D341Med (cell line): ENCODE measurements at places on chromosomes 12 and 14.
A peak's percentile ranks its signal among the peaks of the same experiment; 100 is the strongest.

DNA sequence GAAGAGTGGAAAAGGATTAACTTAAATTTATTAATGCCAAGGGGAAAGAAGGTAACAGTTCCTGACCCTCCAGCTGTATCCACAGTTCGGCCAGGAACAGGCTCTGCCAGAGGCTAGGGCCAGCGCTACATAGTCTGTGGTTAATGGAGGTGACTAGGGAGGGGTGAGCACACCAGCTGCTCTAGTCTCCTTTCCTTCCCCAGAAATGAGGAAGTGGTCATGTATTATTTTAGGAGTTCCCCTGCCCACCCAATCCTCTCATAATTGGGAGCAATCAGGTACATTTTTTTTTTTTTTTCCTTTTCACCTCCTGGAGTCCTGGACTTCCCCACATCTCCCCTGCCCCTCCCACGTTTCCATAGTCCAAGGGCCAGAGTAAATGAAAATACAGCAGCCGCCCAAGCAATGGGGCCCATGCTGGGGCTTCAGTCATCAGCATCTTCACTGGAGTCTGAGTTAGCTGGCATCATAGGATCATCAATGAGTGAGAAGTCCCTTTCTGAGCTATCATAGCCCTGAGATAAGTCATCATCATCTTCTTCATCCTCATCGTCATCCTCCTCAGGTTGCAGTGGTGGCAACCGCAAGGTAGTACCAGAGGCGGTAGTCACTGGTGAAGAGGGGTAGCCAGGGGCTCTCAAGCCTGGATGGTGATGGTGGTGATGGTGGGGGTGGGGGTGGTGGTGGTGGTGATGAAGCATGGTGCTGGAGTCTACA is 1.5 kb upstream of the SUPT16H start:
- no peak for DNase-seq

- DNase-seq, result no peak
These were observed 3.0 kb downstream of the ZFYVE21 start for GRCh38 chr14:103718572-103718971.

DNA sequence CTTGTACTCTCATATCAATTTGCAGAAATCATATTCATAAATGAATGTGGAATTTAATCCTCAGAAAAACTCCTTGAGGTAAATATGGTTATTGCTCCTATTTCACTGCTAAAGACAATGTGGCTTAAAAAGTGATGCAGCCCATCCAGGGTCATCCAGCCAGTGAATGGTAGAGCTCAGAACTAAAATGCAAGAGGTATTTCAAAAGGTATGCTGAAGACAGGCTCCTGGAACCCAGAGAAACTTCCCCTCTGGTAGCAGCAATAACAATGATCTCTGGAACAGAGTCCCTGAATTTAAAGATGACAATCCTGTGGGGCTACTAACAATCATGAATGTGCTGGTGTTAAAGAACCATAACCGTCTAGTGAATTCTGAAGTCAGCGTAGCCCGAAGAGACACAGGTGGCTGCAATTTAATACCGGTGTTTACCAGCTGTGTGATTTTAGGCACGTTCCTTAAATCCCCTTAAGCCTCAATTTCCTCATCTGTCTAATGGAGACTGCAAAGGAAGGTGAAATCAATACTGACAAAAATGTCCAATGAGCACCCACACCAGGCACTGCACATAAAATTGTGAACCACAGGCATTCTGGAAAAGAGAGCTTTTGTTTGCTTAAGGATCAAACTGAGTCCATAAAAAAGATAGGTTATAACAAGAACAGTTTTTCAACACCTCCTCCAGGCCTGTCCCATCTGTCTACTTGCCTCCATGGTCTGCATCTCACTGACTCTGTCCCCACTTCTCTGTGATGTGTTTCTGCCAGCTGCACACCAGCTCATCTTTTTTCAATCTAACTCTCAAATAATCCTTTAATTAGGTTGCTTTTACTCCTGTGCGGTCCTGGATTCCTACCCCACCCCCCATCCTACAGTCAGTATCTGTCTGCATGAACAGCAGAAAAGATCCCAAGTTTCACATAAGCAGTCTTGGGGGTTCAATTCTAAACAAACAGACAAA is 10.5 kb downstream of the TM7SF3 start:
- peak; percentile 80 for DNase-seq

DNA sequence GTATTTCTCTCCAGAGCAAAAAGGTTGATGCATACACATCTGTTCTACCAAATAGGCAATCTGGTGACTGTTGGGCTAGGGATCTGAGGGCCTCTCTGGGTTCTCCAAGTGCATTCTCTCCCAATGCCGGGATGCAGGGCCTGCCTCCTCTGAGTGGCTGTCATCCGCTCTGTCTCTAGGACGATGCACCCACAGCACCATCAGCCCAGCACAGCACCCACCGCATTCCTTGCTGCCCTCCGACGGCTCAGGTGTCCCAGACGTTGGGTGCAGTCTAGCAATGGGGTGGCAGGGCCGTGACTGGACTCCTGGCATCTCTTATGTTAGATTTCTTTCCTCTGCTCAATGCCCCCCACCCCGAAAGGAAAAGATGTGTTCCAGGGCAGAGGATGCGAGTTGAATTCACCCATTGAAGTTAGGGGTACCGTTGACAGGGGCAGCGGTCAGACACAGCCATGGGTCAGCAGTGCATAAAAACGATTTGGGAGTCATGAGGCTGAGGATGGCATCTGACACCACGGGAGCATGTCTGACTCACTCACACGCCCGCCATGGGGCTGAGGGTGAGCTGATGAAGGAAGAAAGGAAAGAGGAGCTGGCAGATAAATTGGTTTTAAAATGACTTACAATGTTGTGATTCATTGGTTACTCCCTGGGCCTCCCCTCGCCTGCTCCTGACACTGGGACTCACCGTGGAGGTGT is 93.2 kb upstream of the C14orf180 start:
- no peak for DNase-seq

- no peak for DNase-seq
These were observed 21.6 kb downstream of the C12orf71 start for GRCh38 chr12:27060740-27061139.

GRCh38 chr14:72024504-72024903 is 92.3 kb downstream of the RGS6 start:
- no peak for DNase-seq

DNA sequence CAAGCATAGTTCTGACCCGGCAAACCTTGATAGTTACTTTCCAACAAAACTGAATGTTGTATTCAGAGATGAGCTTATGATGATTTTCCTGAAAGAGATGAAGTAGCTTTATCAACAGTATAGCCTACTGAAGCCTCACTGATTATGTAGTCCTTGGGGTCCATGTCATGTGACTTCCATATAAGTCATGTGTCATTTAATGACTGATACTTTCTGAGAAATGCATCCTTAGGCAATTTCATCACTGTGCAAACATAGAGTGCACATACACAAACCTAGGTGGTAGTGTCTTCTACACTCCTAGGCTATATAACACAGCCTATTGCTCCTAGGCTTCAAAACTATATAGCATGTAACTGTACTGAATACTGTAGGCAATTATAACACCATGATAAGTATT is 28.5 kb upstream of the TUBA1C start:
- no peak for DNase-seq

DNA sequence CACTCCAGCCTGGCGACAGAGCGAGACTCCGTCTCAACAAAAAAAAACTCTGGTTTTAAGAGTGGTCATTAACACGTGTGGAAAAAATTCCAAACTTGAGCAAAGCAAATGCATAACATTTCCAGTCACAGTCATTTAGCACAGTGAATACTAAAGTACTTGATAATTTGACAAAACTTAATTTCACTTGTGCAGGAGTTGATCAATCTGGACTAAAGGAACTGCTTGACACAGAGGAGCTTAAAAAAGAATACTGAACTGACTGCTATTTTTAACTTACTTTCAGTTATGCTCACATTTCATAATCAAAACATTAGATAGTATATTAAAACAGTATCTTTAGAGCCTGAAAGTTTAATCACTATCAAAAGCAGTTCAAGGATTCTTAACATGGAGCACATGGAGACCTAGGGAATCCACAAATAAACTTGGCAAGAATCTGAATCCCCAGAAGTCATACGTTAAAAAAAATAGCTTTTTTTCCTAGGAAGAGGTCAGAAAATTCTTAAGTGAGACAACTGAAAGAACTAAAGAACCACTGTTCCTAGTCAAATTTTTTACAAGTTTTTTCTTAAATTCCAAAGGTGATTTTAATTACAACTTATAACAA is 7.4 kb downstream of the UBE2N start:
- no peak for DNase-seq
